ENCODE measurements at places on chromosomes 16 and 17.

GRCh38 chr16:89473791-89474414 lies 16.5 kb downstream of the ANKRD11 start:
- DNase-seq: no peak

- DNase-seq: no peak
Measured at GRCh38 chr17:67041531-67041930, 2.8 kb upstream of the CACNG1 start.

DNA sequence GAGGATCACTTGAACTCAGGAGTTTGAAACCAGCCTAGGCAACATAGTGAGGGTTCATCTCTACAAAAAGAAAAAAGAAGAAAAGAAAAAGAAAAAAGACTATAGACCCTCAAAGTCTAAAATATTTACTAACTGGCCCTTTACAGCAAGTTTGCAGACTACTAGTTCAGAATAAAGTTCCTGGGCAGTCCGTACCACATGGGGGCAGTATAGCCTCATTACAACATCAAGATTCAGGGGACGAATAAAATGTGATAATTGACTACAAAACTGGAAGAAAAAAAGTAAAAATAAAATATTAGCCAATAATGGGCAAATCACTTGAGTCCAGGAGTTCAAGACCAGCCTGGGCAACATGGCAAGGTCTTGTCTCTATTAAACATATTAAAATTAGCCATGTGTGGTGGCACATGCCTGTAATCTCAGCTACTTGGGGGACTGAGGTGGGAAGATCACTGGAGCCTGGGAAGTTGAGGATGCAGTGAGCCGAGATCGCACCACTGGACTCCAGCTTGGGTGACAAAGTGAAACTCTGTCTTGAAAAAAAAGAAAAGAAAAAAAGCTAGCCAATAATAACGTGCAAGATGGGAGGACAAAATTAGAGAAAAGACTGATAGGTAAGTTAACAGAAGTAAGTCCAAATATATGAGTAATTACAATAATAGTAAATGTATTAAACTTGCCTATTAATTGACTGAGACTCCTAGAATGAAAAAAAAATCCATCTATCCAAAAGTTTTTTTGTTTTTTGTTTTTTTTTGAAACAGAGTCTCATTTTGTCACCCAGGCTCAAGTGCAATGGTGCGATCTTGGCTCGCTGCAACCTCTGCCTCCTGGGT lies 129.4 kb upstream of the SEC14L1 start:
- DNase-seq: no peak

DNA sequence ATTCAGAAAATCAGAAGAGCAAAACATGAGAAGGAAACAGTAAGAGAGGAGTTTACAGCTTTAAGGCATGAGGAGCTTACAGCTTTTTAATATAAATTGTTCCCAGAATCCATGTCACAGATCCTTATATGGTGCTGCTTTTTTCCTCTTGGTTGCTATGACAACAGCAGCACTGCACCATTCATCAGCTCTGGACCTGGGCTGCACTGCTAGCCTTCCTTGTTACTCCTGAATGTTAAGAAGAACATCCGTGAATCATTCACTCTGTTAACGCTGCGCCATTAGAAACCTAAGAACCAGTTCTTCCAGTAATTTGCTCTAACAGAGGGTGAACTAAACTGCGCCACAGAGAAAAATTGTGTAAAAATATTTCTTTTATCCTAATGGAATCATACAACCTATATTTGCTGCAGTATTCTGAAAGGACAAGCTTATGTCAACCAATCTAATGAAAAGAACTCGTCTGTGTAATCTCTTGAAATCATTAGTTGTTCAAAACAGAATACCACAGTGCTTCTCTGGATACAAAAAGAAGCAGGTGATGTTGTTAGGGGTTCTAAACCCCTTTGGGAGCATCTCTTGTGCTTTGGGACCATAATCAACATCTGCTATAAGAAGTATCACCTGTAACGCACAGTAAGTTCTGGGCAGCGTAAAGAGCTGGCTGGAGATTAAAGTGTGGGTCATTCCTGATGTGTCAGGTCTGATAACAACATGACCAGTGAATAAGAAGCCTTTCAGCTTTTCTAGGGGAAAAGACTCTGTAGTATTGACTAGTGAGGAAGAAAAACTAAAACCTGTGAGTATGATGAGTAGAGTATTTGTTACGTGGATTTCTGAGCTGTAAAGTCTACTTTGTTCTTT lies 151.2 kb downstream of the TANC2 start:
- no peak for DNase-seq

DNA sequence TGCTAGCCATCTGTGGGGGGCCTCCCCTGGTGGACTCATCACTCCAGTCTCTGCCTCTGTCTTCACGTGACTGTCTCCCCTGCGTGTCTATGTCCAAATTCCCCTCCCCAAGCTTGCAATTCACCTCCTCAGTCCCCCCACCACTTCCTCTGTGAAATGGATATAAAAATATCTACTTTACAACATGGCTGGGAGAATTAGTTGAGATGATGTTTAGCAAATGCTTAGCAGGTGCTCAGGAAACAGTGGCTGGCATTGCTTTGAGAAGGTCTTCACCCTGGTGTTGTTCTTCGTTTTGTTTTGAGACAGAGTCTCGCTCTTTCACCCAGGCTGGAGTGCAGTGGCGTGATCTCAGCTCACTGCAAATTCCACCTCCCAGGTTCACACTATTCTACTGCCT lies 8.3 kb upstream of the ZCCHC14 start:
- DNase-seq: no peak

GRCh38 chr17:79171188-79171587 lies 96.6 kb downstream of the ENGASE start:
- no peak for DNase-seq

DNA sequence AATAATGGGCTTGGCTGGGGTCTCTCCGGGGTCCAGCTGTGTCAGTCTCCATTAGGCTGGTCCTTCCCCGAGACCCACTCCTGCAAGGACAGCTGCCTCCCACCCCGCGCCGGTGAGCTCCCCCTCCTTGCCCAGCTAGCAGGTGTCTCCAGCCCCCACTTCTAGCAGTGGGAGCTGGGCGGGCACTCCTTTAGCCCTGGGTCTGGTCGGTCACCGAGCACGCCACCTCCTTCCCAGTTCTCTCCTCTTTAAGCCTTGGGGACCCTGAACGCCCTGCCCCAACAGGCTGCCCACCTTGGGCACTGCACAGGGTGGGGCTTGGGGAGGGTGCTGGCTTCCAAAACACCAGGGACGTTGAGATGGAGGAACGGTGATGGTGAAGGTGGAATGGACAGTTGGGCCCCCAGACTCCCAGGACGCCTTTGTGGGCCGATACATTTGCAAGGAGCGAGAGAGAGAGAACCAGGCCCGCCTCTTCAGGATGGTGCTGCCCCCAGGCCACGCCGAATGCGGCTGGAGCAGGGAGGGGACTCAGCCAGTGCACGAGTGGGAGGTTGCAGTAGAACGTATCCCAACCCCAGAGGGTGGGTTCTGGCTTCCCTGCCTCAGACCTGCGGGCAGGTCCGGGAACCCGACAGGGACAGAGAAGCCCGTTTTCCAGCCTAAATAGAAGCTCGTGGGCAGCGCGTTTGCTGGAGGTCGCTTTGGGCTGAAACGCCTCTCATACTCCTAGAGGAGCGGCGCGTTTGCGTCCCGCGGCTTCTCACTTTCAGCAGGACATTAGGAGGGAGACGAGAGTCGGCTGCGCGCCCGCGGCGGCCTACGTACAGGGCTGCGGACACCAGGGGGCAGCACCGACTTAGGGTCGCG lies 10.7 kb downstream of the TBX2 start:
- DNase-seq: peak; percentile 81

- no peak for DNase-seq
Measured at GRCh38 chr17:57261084-57261461, 4.8 kb downstream of the MSI2 start.

DNA sequence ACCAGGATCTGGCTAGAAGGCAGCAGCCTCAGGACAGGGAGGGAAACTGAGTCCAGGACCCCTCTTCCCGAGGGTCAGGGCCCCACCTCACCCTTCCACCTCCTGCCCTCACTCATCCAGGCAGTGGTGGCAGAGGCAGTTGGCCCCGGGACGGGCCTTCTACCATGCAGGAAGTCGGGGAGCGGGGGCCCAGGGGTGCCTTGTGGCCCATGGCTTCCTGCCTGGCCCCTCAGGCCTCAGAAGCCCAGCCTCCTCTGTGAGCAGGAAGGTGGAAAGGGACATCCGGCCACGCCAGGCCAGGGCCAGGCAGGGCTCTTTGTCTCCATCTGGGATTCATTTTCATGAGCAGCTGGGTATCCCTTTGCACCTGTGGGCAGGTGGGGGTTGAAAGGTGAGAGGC lies 58.5 kb downstream of the BAHCC1 start:
- no peak for DNase-seq

GRCh38 chr16:73846007-73846330 lies 450.6 kb upstream of the PSMD7 start:
- no peak for DNase-seq

GRCh38 chr17:55340176-55340575 lies 75.4 kb downstream of the HLF start:
- DNase-seq: no peak

DNA sequence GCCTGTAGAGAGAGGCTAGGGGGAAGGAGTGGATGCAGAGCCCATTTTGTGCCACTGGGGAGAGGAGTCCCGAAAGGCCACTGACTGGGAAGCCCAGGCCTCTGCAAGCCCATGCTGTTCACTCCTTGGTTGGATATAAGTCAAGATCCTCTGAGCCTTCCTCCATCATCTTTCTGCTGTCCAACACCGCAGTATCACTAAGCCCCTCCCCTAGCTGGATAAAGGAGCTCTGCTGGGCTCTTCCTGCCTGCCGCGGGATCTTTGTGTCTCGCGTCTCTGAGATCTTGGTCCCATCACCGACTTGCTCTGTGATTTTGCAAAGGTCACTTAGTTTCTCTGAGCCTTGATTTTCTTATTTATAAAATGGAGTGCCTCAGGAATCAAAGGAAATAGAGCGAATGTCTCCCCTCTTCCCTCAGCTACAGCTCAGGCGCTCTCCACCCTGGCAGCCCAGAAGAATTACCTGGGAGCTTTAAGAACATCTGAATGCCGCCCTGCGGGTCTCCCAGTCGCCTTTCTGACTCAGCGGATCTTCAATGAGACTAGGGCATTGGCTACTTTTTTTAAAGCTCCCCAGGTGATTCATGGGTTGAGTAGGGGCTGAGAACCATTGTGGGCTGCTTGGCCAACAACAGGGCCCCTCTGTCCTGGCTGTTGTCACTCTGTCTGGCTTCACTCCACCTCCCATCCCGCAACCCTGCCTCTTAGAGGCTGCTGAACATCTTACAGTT lies 25.2 kb upstream of the TMEM220 start:
- DNase-seq: no peak

- no peak for DNase-seq
Measured at GRCh38 chr16:63361032-63361624, 1324.9 kb upstream of the CDH8 start.

DNA sequence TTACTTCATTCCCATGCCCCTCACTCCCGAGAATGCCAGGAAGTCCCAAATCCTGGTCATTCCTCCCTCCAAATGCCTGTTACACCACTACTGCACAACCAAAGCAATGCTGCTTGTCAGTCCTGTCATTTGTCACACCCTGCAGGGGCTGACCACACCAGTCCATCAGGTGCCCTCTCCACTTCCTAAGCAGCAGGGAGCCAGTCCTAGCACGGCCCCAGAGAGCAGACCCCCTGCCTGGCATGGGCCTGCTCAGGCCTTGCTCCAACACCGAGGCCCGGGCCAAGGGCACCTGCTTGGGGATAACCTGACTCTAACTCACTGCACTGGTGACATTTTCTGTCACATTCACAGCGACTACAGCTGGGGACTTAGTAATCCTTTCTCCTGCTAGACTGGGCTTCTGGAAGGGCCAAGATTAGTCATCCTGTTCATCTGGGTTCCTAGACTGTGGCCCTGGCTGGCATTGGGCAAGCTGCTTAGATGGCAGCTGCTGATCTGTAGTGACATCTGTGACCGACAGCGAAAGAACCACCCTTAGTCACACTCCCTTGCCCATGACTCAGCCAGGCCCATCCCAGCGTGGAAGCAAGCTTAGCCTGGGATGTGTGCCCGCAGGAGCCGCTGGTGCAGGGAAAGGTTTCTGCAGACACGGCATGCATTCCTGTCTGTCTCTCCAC lies 5.4 kb downstream of the ALYREF start:
- DNase-seq: no peak

DNA sequence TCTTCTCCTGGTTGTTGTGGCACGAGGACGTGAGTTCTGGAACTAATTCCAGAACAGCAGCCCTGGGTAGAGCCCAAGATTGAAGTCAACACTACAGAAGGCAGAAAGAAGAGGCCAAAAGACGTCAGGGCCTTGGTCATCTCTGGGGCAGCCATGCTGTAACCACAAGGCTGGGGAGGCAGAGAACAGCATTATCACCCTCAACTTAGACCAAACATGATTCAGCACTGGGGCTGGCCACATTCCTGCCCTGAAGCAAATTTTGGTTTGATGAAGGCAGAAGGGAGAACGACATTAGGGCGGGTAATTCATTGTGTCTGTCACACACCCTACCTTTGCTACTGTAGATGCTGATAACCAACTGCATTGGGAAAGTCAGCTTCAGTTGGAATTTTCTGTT lies 9.7 kb upstream of the ALOX15B start:
- DNase-seq: no peak

- no peak for DNase-seq
Measured at GRCh38 chr16:23064639-23065038, 84.6 kb downstream of the USP31 start.

- DNase-seq: no peak
Measured at GRCh38 chr16:14301169-14302030, 230.3 kb downstream of the MRTFB start.

- DNase-seq: peak; percentile 35
Measured at GRCh38 chr16:81035975-81036750, 521 bp downstream of the ATMIN start.

GRCh38 chr16:31331807-31332301 lies 23.1 kb upstream of the ITGAX start:
- DNase-seq: no peak

- no peak for DNase-seq
Measured at GRCh38 chr17:73943416-73944110, 259.9 kb upstream of the RPL38 start.

GRCh38 chr17:41777574-41778188 lies 8.8 kb downstream of the JUP start:
- DNase-seq: no peak

DNA sequence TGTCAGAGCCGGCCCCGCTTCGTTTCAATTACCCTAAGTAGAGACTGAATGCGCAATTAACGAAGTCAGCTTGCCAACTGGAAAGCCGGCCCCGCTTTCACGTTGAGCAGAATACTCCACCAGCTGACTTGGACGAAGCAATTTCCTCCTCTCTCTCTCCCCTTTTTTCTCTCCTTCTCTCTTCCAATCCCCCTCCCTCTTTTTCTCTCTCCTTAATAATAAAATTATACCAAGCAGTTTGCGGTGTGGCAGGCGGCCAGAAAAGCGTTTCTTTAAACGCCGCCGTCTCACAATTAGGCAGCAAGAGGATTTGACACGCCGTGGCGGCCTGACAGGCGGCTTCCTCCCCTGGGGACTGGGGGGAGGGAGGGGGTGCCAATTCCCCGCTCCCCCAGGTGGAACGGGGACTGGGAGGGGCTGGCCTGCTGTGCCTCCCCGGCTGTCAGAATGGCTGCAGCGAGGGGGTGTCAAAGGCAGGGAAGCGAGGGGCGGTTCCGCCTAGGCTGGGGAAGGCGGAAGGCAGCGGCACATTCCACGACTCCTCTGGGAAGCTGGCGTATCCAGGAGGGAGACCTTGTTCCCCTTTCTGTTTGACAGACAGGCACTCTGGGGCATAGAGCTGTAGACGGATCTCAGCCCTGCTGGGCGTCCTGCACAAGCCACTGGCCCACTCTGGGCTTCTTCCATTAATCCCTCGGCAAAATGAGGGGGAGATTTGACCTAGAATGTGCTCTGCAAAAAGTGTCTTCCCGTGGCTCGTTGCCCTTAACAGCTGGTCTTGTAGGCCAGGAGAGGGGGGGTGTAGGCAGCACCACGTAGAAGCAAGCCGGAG lies 52.7 kb downstream of the SREBF1 start:
- DNase-seq: no peak

Measured in progenitor cell of endocrine pancreas (in vitro differentiated cells).